Upper lobe of right lung (tissue), 1 donor: ENCODE measurements at places on chromosomes 5 and 9.

DNA sequence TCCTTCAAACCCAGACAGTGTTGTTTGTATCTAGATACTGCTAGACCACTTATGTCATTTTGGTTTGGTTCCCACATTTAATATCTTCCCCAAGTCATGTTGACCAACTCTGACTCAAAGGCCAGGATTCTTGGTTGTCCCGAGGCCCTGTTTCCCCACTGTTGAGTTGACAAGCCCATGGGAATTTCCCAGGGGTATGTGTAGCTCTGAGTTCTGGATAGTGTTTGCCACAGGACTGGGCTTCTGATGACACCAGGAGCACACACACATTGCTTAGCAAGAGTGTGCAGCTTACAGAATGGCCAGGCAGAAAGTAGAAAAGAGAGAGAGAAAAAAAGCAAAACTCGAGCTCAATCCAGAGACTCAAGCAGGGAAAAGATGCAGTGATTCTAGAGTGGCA is 214.4 kb downstream of the NXNL2 start:
- no peak for DNase-seq

DNA sequence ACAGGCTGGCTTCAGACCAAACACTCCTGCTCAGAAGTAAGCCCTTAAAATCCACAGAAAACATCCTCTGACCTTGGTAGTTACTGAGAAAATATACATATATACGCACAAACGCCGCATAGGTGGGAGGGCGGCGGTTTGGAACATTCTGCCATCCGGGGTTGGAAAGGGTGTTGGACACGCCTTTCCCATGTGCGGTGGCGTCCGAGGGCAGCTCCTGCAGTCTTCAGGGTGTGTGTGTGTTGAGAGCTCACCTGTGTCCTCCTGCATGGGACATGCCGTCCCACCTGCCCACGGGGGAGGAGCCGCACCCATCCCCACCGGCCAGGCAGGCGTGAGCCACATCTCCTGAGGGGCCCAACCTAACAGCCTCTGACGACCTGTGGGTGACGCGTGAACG is 28.2 kb downstream of the SLC9A3 start:
- DNase-seq: no peak

- no peak for DNase-seq
Measured at GRCh38 chr9:37593883-37594448, 1.6 kb upstream of the TOMM5 start.

- DNase-seq: no peak
Measured at GRCh38 chr5:160315968-160316367, 3.6 kb upstream of the CCNJL start.

DNA sequence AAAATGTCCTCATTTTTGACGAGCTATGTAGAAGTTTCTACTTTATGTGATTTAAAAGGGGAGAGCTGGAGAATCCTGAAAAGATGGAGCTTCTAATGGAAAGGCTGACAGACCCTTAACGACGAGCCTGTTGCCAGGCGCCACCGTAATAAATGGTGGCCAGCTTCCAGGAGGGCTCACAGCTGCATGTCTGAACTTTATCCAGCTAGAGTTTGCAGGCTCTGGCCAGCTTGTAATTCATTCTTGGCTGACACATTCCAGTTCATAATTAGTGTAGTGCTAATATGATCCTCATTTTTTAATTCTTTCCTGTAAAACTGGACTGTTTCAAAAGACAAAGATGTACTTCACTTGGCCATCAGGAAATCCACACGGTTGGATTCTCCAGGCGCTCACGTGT is 246.7 kb downstream of the GAS1 start:
- no peak for DNase-seq
